ENCODE measurements at places on chromosomes 1 and 21.

- DNase-seq, result no peak
Measured at GRCh38 chr1:58244872-58245271, 301.7 kb downstream of the OMA1 start.

DNA sequence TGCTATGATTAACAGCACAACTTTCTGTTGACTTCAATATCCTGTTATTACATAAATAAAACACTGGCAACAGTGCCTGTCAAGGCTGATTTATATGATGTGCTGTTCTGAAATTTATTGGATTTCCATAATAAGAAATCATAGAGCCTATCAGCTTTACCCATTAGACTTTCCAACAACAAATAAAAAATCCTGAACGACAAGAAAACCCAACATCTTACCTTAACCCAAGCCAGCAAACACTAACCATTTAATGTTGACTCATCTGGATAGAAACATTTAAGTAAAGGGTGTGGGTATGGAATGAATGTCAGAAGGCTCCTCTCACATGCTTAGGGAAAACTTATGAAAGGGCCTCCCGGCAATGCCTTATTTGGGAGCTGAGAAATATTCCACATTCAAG, 165.1 kb downstream of the SLC45A1 start:
- no peak for DNase-seq

- no peak for DNase-seq
Measured at GRCh38 chr1:27408151-27408550, 15.7 kb downstream of the GPR3 start.

DNA sequence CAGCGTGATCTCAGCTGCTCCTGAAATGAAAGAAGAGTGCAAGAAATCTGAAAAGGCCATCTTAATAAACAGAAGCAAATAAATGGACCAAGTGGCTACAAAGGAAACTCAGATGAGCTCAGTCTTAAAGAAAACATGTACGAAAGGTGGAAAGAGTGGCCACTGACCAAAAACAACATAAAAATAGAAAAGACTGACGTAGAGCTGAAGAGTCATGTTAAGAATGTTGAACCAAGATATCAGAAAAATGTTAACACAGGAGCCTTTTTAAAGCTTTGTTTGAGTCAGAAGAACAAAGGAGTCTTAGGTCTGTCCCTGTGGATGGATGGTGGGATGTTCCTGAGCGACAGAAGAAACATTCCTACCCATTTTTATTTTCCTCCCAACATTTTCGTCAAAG, 30.8 kb upstream of the ZNF648 start:
- DNase-seq, result no peak

GRCh38 chr1:233060461-233060994, 110.1 kb downstream of the NTPCR start:
- no peak for DNase-seq

All from epithelial cell of proximal tubule (primary cell).